ENCODE measurements at places on chromosomes 13 and 19.

- peak; percentile 23 for DNase-seq
These were observed 23.6 kb upstream of the CEBPA start for GRCh38 chr19:33325920-33326319.

DNA sequence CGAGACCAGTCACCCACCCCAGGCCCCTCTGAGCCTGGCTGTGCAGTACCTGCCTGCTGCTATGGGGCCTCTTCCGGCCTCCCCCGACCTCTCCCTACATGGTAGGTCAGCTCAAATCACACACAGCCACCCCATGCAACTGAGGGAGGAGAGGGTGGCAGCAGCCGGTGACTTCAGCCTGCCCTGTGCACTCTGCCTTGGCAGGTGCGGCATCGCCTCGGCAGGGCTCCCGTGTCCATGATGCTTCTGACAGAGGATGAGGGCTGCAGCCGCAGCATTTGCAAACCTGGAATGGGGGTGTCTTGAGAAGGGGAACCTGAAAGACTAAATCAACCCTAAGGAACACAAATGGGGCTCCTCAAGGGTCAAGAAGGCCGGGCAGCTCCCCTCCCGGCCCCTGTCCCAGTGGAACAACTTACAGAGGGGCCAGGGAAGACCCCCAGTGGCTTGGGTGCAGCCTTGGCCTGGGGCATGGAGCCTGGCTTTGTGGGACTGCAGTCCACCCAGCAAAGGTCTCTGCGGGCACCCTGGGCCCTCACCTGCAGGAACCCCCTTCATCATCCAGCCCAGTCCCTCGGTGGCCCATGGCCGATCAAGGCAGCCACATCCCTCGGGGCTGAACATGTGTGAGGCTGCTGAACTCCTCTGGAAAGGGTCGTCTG is 6.7 kb downstream of the TEX29 start:
- no peak for DNase-seq

DNA sequence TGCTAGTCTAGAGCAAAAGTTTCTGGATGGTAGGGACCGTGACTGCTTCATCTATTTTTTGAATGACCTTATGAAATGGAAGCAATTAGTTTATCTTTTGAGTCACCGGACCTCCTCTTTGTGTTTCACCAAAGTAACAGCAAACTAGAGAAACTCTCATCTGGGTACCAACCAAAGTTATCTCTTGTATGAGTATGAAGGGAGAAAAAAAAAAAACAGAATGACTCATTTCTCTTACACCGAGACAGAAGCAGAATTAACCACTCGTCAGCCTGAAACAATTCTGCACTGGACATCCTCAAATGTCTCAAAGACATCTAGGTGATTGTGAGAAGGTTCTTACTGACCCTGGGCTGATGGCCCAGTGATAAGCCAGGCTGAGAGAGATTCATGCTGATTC is 18.3 kb downstream of the ZNF100 start:
- peak; percentile 26 for DNase-seq

DNA sequence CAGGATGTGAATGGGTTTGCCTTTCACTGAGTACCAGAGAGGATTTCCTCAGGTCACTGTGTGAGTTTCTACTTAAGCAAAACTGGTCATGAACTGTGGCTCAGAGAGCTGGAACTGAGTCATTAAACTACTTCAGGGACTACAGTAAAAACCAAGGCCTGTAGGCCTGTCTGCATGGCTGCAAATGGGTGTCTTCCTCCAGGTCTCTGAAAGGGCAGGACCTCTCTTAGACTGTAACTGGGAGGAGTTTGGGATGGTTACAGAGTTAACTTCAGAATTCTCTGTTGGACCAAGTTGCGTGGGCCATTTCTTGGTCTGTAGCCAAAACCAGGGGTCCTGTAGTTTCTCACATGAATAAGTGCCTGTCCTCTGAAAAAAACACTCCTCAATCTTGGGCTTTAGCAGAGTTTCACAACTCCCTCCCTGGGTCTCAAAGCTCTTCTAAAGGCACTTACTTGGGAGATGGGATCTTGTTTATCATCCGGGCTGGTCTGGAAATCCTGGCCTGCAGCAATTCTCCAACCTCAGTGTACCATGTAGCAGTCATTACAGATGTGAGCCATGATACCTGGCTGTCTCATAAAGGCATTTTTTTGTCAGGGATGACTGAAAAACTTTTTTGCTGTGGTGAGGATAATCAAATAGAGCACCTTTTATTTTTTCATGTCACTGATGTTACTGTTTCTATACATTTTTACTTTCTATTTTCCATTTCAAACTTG is 19.7 kb downstream of the ZNF714 start:
- no peak for DNase-seq

DNA sequence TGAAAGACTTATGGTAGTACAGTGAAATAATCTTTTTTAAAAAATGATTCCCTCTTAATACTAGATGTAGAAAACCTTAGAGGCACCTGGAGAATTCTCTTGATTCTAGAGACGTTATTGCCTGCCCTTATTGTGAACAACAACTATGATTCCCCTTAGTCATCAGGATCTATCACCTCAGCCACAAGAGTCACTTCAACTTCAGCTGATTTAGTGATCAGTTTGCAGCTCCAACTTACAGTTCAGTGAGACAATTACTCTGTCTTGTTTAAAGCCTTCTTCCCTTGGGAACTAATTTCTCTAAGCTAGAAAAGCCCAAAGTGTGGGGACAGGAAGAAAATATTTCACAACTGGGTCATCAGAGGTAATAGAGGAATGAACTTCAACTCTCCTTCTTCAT is 254.3 kb upstream of the SLITRK1 start:
- DNase-seq: no peak

GRCh38 chr13:28297341-28297740 is 159.0 kb downstream of the PAN3 start:
- peak; percentile 52 for DNase-seq

DNA sequence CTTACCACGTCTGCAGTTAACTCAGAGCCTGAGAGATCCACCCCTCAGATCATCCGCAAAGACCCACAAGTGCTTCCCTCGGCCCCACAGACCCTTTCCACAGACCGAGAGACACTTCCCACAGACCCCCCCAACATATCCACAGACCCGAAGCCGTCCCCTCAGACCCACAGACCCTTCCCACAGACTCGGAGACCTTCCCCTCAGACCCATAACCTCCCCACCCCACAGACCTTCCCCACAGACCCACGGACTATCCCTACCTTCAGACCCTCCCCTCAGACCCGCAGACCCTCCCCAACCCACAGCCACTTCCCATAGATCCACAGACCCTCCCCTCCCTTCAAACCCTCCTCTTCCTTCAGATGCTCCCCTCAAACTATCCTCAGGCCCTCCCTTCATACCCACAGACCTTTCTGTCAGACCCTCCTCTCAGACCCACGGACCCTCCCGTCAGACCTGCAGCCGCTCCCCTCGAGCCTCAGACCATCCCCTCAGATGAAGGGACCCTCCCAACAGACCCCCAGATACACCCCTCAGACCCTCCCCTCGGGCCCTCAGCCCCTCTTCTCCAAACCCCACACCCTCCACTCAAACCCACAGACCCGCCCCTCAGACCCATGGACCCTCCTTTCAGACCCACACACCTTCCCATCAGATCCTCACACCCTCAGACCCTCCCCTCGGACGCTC is 20.1 kb upstream of the TFDP1 start:
- no peak for DNase-seq

DNA sequence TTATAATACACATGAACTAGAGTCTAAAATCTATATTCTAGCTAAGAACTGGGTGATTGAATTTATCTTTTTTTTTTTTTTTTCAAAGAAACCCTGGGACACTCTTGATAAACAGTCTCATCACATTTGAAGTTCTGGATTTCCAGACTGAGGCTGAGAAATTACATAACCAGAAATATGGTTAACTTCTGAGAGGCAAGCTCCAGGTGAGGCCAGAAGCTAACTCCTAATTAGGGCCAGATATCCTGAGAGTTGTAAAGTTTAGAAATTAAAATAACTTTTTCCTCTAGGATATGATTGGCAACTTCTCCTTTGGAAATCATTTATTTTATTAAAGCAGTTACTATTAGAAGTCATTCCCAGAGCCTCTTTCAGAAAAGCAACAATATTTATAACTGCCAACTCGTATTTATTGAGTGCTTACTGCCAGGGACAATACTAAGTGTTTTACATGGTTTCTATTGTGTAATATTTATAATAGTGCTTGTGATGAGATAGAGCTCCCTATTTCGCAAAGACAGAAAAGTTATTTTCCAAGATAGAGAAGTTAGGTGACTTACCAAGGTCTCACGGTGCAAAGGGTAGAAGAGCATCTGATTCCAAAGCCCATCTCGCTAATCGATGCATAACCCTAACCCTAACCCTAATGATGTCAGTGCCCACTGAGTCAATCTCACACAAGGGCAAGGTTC is 187.7 kb downstream of the DCT start:
- no peak for DNase-seq

- DNase-seq: no peak
These were observed 2591.7 kb upstream of the PCDH20 start for GRCh38 chr13:64007339-64007738.

DNA sequence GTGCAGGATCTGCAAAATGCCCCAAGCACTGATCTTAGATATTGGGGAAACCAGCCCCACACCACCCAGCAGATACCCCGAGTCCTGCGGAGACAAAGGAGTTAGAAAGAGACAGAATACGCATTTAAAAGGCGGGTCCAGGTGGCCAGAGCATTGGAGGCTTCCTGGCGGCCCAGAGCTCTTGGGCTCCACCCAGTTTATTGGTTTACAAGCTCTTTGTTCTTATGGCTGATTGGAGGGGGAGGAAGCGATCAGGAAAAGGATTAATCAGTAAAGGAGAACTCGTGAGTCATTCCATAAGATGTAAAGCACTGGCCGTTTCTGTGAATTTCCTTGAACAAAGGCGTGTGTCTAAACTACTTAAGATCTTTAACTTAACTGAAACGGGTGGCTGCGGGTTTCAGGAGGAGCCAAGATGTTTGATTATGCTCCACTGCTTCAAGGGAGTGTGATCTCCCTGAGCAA is 926 bp downstream of the ZNF587 start:
- DNase-seq: peak; percentile 64

GRCh38 chr13:102045731-102046130 is 356.1 kb downstream of the FGF14 start:
- no peak for DNase-seq

- no peak for DNase-seq
These were observed 1375.6 kb downstream of the EFNB2 start for GRCh38 chr13:105159841-105160240.

- no peak for DNase-seq
These were observed 79.5 kb downstream of the MYO16 start for GRCh38 chr13:108708921-108709320.

DNA sequence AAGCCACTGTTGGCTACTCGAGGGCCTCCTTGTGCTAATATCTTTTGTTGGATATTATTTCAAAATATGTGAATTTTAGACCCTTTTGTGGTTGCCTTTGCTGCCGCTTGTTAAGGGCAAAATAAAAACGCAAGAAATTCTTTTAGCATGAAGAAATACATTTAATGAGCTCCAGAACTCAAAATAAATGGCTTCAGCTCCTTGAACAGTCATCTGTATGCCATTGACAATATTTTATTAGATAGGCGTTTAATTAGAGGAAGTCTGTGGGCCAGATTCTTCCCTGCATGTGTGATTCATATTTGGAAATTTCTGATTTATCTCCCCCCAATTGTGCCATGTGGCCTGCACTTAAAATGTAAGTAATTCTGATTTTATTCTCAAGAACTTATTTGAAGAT is 177.2 kb downstream of the STK24 start:
- DNase-seq: no peak

DNA sequence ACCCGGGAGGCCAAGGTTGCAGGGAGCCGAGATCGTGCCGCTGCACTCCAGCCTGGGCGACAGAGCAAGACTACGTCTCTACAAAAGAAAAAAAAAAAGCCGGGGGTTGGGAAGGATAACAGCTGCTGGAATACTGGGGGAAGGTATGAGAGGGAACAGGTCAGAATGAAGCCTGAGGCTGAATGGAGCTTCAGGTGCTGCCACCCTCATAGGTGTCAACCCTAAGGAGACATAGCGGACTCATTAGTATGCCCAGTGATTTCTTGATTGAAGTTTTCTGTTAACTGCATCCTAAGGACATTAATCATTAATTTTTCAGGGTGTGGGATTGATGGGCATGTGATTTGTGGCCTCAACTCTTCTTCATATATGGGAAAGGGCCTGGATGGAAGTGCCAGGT is 6.0 kb downstream of the SMARCA4 start:
- DNase-seq: no peak

GRCh38 chr19:19260417-19261214 is 12.5 kb downstream of the TM6SF2 start:
- DNase-seq: no peak

- no peak for DNase-seq
These were observed 36.0 kb downstream of the SPTBN4 start for GRCh38 chr19:40502647-40503319.

GRCh38 chr13:44668688-44669087 is 92.6 kb upstream of the TSC22D1 start:
- DNase-seq: peak; percentile 50

- no peak for DNase-seq
These were observed 97.5 kb downstream of the RGCC start for GRCh38 chr13:41554626-41555386.

- DNase-seq: peak; percentile 9
These were observed 30.1 kb downstream of the GSX1 start for GRCh38 chr13:27822258-27822872.

- DNase-seq: no peak
These were observed 7.1 kb upstream of the ACTL9 start for GRCh38 chr19:8705742-8706141.

DNA sequence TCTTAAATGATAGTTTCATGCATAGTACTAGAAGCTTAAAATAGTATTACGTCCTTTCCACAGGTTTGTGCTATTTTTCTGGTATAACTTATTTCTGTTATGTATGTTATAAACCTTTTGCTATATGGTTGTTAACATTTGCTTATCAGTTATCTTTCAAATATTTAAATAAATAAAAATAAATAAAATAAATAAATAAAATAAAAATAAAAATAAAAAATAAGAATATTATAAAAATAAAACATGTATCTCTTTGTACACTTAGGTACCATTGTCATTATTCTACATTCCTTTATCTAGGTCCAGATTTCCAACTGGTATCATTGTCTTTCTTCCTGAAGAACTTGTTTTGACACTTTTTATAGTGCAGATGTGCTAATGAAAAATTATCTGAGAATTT is 1310.4 kb upstream of the SLC10A2 start:
- no peak for DNase-seq

- no peak for DNase-seq
These were observed 30.3 kb downstream of the SHISA2 start for GRCh38 chr13:26021516-26021915.

DNA sequence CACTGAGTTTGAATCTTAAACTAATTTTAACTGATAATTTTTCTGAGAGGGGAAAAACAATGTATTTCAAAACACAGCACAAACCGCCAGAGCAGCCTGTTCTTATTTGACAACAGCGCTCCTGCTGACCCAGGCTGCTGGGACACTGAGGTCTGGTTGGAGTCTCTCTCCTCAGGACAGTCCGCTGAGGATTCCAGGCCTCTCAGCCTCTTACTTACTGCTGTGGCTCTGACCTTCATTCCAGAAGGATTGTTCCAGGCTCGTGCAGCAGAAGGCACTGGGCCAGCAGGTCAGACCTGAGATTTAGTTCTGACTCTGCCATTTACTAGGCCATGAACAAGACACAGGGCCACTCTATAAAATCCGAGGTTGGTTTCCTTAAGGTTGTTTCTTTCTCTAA is 393.6 kb downstream of the TDRD3 start:
- DNase-seq: no peak

- peak; percentile 48 for DNase-seq
These were observed 32.2 kb downstream of the GP6 start for GRCh38 chr19:55005684-55006488.
